ENCODE measurements at places on chromosomes 16 and 17.

GRCh38 chr17:83056583-83057396, 22.6 kb upstream of the METRNL start:
- DNase-seq, result peak; percentile 34

DNA sequence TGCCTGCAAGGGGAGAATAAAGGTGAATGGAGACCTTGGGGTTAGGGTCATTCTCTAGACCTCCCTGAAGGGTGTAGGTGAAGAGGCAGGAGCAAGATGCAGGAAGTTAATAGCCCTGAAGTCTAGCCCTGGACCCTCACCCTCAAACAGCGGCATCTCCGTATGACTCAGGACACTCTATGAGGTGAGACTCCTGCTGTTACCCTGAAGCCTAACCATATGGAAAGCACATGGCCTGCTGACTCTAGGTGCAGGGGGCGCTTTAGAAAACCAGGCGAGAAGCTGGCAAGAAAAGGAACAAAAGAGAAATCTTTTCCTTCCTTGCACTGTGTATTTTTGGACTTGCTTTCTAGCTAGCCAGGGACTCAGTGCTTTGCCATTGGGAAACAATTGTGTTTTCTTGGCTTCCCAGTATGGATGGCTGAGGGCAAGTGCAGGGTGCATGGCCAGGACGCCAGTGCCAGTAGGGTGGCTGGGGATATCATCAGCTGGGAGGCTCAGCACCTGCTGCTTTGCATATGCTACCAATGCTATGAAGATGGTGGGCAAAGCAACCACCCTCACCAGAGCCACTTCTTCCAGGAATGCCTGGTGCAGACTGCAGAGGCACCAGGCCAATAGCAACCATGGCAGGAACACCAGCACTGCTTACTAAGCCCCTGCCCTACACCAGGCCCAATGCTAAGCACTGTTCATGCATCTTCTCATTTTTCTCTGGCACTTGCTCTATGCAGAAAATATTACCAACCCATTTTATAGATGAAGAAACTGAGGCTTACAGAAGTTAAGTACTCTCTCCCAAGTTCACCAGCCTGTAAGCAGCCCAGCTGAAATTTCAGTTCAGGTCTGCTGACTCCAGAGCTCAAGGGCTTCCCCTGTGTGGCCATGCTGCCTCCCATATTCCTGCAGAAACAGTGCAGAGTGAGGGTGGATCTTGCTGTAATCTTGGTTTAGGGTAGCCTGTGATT, 425.1 kb downstream of the SLC39A11 start:
- no peak for DNase-seq

- DNase-seq, result peak; percentile 28
Measured at GRCh38 chr16:89449726-89450335, 40.5 kb downstream of the ANKRD11 start.

DNA sequence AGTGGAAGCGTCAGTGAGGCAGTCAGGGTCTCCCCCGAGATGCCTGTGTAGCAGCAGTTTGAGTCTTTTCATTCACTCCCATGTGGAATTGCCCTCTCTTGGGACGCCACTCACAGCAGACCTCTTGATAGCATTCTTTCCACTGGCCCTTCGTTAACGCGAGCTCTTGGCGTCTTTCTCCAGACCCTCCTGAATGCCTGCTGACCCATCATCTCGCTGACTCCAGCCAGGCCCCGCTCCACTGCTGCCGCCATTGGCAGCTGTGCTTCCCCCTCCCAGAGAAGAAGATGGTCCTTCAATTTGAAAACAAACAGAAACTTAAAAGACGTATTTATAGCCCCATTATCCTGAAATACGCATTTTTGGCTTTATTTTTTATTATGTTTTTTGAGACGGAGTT, 63.1 kb downstream of the SEC14L1 start:
- DNase-seq, result no peak

DNA sequence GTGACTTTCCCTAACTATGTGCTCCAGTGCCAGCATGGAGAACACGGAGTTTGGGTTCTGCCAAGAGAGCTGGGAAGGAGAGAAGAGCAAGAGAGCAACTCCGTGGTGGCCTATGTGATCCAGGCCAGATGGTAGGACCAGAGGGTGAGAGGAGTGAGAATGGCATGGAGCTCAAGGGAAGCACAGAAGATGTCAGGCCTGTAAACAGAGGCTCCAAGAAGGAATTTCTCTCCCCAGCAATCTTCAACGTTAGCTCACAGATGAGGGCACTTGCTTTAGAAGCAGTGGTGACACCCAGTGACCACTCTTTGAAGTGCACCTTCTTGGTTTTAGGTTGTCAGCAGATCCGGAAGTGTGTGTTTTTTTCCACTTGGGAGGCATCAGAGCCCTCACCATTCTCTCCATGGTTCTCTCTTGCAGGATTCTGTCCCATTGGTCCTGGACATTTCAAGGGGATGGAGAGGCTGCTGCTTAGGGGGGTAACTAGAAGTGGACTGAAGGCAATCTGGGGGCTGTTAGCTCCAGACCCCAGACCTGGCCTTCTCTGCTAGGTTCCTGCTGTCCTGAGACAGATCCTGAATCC, 18.1 kb upstream of the TMEM98 start:
- peak; percentile 70 for DNase-seq

GRCh38 chr17:30112794-30113193, 3.8 kb upstream of the NSRP1 start:
- DNase-seq, result no peak

DNA sequence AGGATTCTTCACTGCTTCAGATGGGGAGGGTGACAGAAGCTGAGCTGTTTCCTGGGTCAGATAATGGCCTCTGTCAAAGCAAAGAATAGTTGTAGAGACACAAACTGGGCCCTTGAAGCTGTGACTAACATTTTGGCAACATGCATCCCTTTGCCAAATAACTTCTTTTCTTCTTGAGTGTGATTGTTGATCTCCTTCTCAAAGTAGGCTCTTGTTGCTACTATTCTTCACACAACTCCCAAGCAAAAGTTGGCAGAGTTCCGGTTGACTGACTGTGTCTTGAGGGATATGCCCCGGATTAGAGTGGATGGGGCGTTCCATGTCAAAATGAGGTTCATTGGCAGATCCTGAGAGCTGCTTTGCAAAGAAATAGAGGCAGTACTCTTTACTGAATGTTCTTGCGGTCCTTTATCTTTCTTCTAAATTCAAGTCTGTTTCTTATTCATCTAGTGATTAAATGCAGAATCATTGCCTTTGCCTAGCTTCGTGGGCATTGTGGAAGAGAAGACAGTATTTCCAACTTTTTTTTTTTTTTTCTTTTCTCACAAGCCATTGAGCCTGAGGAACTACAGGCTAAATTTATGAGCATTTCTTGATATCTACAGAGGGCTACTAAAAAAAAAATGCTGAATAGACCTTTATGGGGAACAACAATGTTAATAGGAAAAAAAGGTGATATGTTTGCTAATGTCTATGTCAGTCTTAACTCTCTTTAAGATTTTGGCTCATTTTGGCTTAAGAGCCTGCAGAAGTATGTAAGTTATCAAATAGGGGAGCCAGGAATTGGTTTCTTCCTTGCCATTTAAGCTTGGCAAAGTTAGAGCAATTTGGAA, 5.8 kb downstream of the WIPF2 start:
- DNase-seq, result no peak

GRCh38 chr17:79941088-79942010, 94.3 kb downstream of the TBC1D16 start:
- no peak for DNase-seq

DNA sequence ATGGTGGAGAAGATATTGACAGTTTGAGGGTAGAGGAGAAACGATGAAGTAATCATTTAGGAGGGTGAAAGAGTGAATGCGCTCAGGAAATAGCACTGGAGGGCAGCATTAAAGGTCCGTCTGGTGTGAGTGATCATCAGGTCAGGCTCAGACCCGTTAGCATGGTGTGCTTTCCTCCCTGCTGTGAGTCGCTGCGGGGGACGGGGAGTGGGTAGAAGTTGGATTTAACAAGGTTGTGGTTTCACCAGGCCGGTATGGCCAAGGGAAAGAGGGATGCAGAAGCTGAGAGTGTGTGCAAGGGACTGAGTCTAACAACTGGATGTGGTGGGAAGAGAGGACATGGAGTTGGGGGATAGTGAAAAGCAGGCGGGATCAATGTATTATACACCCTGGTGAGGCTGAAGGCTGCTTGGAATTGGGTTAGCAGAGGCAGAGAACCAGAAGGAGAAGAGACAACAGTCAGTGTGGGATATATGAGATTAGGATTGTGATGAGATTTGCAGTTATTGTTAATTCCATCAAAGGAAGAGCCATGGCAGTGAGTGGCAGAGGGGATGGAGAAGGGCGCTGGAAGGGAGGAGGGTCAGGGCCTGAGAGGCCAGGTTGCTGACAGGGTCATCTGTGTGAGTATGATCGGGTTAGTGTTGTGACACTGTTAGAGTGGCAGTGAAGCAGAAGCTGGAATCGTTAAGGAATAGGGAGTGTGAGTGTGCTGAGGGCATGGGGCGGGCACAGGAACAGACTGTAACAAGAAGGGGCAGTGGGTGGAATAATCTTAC, 59.0 kb upstream of the TBX2 start:
- no peak for DNase-seq

- no peak for DNase-seq
Measured at GRCh38 chr17:77666462-77666861, 292.0 kb upstream of the TNRC6C start.

DNA sequence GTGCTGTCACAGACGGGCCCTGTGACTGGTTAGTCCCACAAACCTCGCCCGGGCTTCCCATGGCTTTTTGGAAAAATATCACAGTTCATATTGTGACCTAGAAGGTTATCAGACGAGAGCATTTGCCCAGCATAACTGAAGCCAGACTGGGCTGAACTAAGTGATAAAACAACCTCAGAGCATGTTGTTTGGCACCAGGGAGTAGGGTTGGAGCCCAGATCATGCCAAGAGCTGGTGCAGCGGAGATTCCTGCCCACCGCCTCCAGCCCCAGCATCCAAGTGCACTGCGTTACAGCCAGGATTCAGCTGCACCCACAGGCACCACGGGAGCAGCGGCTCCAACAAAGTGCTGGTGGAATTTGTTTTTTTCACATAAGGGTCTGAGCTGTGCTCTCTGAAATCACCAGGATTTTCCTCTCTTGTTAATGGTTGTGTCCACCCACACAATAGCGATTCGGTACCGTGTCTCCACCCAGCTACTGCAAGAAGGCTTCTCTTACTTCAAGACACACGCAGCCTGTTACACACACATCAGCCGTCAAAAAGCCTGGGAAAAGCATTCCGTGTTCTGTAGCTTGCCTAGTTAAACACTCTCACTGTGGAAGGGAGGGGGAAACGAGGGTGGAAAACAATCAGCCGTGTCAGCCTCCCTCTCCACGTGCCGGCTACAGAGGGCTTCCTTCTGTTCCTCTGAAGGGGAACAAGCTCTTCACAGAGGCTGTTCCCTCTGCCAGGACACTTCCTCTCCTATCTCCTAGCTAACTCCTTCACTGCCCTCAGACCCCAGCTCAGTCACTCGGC, 273.8 kb downstream of the C16orf95 start:
- DNase-seq, result no peak

DNA sequence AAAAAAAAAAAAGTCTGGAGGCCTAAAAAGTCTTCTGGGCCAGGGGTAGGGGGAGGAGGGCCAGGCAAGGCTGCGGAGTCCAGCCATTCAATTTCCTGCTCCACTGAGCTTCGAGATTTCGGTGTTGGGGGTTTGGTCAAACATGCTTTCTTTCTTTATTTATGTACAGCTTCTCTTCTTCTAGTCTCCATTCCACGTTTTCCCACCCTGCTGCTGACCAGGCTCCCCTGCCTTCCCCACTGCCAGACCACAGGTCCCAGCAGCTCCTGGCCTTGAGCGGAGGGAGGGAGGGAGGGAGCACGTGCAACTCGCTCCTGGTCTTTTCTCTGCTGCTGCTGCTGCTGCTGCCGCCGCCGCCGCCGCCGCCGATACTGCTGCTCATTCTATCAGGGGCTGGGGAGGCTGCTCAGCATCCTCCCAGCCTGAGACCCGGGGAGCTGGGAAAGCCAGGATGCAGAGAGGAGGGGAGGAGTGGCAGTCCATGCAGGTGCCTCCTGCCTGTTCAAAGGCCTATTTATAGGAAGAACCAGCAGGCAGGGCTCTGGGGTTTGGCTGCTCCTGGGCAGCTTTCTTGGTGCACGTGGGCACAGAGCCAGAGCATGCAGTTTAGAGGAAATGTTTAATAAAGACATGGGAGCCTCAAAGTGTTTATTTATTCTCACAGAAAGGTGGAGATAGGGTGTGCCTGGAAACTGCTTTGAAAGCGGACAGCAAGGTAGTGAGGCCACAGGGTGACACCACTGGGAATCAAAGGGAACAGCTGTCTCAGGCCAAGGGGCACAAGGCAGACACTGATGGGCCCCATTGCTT, 23.4 kb upstream of the ZFHX3 start:
- DNase-seq, result no peak

GRCh38 chr17:78426293-78426879, 47.9 kb downstream of the PGS1 start:
- no peak for DNase-seq

- no peak for DNase-seq
Measured at GRCh38 chr16:50910736-50911100, 168.8 kb downstream of the CYLD start.

- DNase-seq, result no peak
Measured at GRCh38 chr16:66058172-66058691, 308.3 kb upstream of the CDH5 start.

DNA sequence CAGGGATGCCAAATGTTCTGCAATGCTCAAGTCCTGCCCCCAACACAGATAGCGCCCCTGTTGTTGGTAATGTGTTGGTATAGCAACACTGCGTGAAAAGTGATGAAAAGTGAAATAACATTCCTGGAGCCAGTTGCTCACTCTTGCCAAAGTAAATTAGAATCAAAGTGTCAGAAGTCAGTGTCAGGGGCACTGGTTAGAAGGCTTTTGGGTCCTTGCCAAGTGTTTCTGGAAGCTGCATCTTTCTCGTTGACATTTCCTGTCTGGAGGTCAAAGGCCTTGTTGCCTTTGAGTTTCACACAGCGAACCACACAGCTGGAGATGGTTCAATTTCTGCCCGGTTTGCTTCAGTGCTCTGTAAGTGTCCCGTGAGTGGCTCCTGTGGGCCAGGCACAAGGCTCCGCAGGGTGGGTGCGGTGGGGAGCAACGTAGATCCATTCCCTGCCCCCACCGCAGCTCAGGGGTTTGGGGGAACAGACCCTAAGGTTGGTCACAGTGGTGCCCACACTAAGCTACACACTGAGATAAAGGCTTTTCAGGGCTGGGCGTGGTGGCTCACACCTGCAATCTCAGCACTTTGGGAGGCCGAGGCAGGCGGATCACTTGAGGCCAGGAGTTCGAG, 3.6 kb upstream of the SLC16A5 start:
- DNase-seq, result no peak

GRCh38 chr17:55444471-55445441, 23.1 kb upstream of the MMD start:
- DNase-seq, result peak; percentile 44

GRCh38 chr16:58741976-58742375, 7.9 kb upstream of the GOT2 start:
- no peak for DNase-seq

GRCh38 chr16:57773655-57774295, 28.5 kb downstream of the KIFC3 start:
- peak; percentile 50 for DNase-seq

- no peak for DNase-seq
Measured at GRCh38 chr17:21370430-21370829, 5.7 kb upstream of the KCNJ12 start.

GRCh38 chr17:83156408-83156807, 77.0 kb downstream of the METRNL start:
- DNase-seq, result no peak

- DNase-seq, result no peak
Measured at GRCh38 chr17:31458829-31459228, 67.4 kb downstream of the RAB11FIP4 start.

All from HT1080 (cell line).